ENCODE measurements at places on chromosomes 4 and X.

DNA sequence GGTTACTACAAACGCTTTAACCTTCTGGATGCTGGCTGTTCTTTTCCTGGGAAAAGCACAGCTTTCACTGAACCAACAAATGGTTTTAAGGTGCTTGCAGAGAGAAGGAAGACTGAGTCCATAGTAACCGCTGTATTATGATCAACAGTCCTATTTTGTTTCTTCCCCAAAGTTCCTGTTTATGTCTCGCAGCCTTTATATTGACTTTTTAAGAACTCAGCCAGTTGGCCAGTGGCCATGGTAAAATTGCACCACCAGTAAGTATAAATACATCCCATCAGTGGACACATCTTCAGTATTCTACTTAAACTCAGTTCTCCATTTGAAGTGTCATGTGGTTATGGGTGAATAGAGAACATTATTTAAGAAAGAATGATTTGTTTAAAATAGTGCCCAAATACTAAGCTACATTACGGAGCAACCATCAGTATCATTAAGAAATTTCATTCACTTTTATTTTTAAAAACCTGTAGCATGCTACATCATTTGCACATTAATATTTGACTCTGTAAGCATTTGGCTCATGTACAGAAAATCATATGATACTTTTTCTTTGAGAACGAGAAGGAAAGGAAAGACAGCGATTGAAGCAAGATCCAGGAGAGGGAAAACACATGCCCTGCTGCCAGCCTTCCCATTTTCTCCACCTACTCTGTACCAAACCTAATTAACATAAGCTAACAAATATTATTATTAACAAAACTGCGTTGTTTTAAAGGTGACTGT is 287.0 kb downstream of the ARHGAP24 start:
- DNase-seq = peak; percentile 88

DNA sequence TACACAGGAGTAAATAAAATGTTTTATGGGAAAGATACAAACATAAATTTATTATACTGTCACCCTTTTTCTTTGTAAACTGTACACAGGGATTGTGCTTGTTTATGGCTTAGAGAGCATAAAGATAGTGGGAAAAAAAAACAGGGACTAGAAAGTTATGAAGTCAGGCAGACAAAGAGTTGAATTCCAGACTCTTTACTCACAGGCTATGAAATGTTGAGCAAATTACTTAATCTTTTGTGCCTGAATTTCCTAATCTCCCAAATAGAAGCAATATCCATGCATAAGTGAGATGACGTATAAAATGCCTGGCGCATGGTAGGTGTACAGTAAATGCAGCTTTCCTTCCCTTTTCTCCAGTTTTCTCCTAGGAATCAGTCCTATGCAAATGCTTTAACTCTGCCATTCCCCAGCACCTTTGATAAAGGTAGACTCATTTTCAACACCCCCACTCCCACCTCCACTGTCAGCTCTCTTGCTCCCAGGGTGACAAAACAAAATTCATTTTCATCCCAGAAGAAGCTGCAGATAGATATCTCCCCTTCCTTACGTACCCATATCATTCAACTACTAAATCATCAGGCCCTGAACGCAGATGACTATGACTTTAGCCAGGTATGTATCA is 44.5 kb upstream of the BTC start:
- DNase-seq = peak; percentile 70

GRCh38 chr4:113080050-113080449 is 30.6 kb downstream of the ANK2 start:
- DNase-seq = no peak

DNA sequence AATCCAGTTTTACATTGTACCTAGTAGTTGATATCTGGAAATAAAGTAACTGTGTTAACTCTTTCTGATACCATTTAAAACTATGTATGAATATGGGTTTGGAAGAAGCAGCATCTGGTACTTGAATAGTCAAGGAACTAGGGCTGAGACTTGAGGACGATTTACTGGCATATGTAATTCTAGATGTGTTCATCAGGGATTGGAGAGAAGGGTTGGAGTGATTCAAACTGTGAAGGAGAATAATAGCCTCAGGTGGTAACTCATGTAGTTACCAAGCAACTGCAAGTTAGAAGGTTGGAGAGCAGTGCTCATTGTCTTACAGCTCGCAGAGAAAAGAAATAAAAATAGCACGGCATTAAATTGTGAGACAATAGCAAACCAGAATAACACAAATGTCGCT is 29.5 kb upstream of the TXLNG start:
- no peak for DNase-seq

GRCh38 chr4:161419822-161420221 is 744.0 kb downstream of the FSTL5 start:
- DNase-seq = no peak

GRCh38 chrX:115047181-115047580 is 29.8 kb upstream of the IL13RA2 start:
- peak; percentile 49 for DNase-seq

DNA sequence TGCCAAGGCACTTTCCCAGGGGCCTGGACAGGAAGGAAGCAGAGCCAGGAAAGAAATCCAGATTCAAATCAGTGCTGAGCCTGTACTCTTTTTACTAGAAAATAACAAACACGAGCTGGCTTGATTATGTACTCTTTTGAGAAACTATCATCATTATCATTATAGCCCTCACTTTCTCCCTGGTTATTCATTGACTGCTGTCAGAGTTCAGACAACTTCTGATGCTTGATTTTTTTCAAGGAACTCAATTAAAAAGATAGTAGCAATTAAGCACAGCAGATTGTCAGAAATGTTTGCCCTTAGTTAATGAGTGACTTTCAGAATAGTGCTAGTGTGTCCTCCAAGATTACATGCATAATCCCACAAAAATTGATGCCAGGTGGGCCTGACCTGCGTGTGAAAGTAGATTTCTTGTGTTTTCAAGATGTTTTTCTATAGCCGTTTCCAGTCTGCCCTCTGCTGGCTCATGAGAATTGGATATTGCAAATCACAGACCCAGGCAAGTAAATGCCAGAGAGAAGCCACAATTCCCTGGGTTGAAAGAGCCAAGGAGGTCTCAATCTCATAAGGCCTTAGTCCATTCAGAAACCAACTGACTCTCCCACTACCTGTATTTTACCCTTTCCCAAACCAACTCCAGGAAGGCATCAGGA is 14.3 kb upstream of the PNPLA4 start:
- DNase-seq = peak; percentile 22

- no peak for DNase-seq
Measured at GRCh38 chr4:94653095-94653649, 104.6 kb upstream of the BMPR1B start.

DNA sequence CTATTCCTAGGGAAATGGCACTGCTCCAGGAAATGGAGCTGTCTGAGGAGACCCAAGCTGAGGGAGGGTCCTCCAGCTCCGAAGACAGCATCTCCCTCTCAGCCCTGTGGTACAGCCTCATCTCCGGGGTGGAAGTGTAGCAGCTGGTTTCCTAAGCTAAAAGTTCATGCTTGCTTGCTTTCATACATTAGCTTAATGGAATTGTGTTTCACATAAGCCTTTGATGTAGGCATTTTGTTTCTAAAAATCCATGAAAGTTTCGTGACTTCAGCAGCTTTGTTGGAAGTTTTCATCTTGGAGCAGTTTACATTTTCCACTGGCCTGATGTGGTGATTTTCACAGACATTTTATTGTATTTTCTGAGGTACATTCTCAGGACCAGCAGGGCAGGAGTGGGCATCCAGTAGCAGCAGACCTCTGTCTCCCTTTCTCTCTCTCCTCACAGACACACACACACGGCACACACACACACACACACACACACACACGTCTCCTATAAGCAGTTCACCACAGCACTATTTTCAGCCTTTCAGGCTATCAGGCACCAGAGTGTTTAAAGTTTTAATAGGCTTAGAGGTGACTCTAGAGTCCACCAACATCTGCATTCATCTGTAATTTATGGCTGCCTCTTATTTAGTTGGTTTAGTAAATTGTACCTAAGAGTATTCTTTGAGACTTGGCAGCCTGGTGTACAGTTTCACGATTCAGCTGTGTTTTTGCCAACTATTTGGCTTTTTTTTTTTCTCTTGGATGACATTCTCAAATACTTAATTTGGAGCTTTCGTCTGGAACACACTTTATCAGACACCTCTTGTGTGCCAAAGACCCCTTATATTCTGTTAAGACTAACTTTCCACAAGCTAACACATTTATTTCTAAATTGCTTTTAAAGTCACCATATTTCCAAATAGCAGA is 225.8 kb upstream of the SFRP2 start:
- DNase-seq = peak; percentile 28

GRCh38 chrX:129158505-129158904 is 364.8 kb downstream of the SMARCA1 start:
- no peak for DNase-seq

DNA sequence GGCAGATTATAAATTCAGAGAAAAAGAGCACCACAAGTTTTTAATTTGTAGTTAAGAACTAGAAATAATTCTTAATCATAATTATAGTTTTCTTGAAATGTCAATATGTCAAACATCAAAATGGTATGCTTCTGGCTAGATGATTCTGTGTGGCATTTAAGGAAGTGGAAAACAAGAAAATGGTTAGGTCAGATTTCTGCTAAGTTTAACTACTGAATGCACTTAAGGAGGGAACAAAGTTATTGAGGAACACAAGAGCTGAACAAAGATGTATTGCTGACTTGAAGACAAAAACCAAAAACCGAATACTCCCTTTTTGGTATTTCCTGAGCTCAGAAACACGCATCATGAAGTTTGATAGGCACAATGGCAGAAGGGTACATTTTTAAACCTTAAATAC is 58.7 kb upstream of the GPR34 start:
- no peak for DNase-seq

GRCh38 chr4:144658903-144659302 is 12.9 kb downstream of the HHIP start:
- peak; percentile 28 for DNase-seq

- no peak for DNase-seq
Measured at GRCh38 chr4:78065508-78066192, 8.5 kb downstream of the FRAS1 start.

DNA sequence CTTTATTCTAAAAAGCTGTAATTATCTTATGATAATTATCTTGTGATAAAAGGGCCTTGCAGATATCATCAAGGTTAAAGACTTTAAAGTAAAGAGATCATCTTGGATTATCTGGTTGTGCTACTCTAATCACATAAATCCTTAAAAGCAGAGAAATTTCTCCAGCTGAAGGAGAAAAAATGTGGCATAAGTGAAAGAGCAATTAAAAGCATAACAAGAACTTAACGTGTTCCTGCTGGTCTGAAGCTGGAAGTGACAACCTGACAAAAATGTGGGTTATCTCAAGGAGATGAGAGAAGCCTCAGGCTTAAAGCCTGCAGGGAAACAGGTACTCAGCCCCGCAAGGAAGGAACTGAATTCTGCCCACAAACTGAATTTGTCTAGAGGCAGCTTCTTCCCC is 449.1 kb upstream of the NDST4 start:
- DNase-seq = no peak

DNA sequence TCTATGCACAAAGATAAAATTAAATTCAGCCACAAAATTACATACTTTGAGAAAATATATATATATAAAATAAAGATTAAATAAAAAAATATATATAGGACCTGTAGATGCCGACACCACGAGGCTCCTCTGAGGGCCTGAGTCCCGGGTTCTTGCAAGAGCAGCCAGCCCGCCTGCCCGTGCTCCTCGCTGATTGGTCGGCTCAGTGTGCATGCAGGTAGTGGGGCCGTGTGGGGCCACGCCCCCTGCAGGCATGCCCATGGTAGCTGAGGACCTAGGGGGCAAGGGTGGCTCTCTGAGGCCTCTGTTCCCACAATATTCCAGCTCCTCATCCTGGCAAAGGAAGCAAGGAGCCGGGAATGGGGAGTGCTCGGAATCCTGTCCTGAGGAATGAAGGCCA is 80.5 kb upstream of the AMELX start:
- DNase-seq = no peak

DNA sequence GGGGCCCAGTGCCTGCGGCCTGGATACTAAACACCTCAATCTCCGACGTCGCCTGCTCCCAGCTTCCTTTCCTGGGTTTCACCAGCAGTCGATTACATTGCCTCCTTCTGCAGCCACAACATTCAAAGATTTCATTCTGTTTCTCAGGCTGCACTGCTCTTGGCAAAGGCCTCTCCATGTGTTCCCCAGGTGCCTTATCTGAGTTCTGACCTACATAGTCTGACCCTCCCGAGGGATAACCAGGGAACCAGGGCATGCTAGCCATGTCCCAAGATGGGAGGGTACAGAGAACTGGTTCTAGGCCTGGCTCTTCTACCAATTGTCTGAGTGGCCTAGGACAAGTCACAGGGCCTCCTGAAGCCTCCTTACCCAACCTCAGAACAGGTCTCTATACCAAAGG is 62.2 kb upstream of the ACSL1 start:
- no peak for DNase-seq

GRCh38 chrX:41449615-41450014 is 2.5 kb downstream of the NYX start:
- peak; percentile 23 for DNase-seq

DNA sequence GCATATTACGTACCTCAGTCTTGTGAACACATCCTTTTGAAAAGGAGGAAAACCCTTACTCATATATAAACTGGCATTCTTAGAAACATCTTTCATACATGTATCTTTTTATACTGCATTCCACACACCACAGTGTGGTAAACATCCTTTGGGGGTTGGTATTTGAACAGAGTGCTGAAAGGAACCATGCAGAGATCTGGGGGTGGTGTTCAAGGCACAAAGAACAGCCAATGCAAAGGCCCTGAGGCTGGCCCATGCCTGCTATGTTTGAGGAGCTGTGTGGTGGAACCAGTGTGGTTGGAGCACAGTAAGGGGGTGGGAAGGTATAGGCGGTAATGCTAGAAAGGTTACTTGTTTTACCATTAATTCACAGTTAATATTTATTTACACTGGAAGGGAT is 2.0 kb downstream of the ELK1 start:
- no peak for DNase-seq

- no peak for DNase-seq
Measured at GRCh38 chr4:7775396-7775795, 164.3 kb downstream of the AFAP1 start.

- no peak for DNase-seq
Measured at GRCh38 chr4:74293558-74293957, 14.7 kb upstream of the EPGN start.

DNA sequence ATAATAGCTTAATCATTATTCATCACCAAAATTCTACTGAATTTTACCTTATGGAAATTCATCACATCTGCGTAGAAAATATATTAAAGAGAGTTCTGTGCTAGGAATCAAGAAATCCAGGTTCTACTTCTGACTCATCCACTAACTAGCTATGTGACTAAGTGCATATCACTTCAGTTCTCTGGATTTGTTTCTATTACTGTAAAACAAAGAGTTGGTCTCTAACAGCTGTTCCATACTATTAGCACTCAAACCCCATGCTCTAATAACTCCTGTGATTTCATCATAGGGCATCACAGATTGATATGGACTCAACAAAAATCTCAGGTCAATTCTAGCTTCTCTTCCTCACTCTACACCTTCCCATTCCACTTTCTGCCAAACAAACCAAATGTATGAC is 572.0 kb downstream of the INPP4B start:
- peak; percentile 14 for DNase-seq

- no peak for DNase-seq
Measured at GRCh38 chr4:89319756-89320155, 12.2 kb upstream of the GPRIN3 start.

- peak; percentile 23 for DNase-seq
Measured at GRCh38 chr4:141020801-141021261, 112.4 kb downstream of the RNF150 start.

- peak; percentile 2 for DNase-seq
Measured at GRCh38 chrX:104255465-104255864, 732 bp upstream of the ESX1 start.

- DNase-seq = peak; percentile 35
Measured at GRCh38 chrX:9988762-9989161, 21.6 kb downstream of the CLDN34 start.
